ENCODE measurements at places on chromosomes 4 and X.

DNA sequence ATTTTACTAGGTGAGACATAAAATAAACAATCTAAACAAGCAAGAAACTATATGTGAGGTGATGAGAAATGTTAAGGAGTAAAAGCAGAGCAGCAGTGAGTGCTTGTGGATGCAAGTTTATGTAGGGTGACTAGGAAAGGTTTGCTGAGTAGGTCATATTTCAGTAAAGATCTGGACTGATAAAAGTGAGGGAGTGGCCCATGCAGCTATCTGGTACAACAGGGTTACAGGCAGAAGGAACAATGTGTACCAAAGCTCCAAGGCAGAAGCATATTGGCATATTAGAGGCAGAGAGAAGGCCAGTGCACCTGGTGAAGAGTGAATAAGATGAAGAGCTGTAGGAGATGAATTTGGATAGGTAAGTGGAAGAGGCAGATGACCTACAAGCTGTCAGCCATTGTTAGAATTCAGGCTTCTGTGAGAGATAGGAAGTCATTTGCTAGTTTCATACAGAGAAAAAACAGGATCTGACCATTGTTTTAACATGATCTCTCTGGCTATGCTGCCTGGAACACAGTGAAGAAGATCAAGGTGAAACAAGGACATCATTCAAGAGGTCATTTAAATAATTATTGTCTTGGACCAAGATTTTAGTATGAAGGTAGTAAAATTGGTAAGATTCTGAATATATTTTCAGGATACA lies 274.6 kb downstream of the ANKRD50 start:
- no peak for DNase-seq

GRCh38 chr4:108043526-108043925 lies 53.8 kb downstream of the HADH start:
- no peak for DNase-seq

DNA sequence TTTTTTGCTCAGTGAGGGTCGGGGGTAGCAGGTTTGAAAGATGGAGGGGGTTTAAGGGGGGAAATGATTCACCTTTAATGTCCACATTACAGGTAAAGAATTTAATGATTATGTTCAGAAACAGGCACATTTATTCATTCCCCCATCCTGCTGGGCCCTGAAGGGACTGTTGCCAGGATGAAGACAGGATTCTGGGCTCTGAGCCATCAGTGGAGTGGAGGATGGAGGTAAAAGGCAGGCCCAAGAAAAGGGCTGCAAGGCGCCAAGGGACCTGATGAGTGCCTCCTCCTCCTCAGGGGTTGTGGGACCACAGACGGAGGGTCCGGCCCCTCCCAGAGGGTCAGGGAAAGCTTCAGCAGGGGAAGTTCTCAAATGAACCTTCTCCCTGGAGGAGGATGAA lies 40.4 kb upstream of the PROM1 start:
- no peak for DNase-seq

DNA sequence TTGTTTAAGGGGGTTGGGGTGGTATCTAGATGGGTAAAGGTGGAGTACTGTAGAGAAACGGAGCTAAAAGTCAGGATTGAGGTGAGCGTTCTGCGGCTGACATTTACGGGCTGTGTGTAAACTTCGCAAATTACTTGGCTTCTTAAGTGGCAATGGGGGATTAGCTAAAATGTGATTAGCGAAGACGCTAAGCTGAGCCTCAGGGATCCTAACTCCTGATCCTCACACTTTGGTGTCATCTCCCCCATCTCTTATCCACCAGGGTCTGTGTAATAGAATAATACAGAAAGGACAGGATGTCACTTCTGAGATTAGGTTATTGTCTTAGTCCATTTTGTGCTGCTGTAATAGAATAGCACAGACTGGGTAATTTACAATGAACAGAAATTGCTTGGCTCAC lies 10.6 kb upstream of the FAT1 start:
- no peak for DNase-seq

- DNase-seq = no peak
These were observed 219.0 kb downstream of the PALLD start for GRCh38 chr4:168715896-168716295.

- no peak for DNase-seq
These were observed 838 bp upstream of the ABCG2 start for GRCh38 chr4:88159229-88159725.

DNA sequence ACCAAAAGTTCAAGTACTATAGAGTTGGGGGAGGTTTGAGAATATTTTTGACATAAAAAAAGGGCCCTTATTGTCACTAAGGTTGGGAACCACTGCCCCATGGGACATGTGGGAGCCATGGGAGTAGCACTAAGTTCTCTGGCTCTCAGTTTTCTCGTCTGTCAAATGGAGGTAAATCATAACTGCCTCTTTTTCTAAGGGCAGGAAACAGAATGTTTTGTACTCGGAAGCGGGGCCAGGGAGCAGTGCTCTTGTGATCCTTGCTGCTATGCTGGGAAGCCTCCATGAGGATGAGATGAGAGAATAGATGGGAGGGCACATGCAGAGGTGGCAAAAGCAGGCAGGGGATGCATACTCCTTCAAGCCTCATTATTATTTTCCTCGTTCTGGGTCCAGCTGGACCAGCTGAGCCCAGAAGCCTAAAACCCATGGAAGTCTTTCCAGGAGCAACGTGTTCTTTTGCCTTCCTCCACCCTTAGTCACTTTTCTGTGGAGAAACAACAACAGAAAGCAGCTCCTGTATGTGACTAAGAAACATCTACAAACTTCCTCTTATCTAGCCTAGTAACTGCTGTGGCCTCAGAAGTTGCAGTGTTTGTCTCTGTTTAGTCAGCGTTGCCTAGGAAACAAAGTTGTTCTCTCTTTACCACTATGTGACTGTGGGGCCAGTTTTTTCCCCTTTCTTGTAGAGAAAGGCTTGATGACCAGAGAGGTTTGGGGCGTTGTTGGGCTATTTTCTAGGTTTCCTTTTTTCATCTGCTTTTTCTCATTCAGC lies 64.8 kb downstream of the TSC22D3 start:
- peak; percentile 45 for DNase-seq

- no peak for DNase-seq
These were observed 106.5 kb upstream of the STOX2 start for GRCh38 chr4:183798301-183799253.

GRCh38 chr4:166091912-166092510 lies 219.0 kb downstream of the TLL1 start:
- DNase-seq = no peak

DNA sequence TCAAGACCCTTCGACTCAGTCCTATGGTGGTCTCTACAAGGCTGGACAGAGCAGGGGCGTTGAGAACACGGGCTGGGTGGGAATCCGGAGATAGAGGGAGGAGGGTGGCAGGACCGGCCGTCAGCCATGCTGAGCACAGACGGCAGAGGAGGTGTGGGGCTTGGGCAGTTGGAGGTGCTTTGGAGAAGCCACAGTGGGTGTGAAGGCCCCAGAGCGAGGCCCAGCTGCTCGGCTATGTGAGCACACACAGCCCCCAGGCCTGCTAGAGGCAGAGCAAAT lies 4.2 kb downstream of the PDE6B start:
- no peak for DNase-seq

GRCh38 chrX:552496-552895 lies 78.1 kb upstream of the SHOX start:
- no peak for DNase-seq

GRCh38 chrX:142040906-142041305 lies 137.2 kb downstream of the MAGEC1 start:
- DNase-seq = no peak

DNA sequence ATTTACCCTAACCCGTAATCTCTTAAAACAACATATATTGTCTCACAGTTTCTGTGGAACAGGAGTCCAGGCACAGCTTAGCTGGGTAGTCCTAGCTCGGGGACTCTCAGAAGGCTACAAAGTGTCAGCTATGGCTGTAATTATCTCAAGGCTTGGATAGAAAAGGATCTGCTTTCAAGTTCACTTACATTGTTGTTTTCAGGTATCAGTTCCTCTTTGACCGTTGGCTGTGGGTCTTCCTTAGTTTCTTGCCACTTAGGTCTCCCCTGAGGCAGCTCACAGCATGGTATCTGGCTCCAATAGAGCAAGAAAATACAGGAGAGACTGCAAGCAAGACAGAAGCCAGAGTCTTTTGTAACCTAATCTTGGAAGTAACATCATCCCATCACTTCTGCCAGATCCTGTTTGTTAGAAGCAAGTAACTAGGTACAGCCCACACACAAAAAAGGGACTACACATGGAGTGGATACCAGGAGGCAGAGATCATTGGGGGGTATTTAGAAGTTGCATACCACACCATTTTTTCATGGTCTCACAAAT lies 137.0 kb downstream of the MAGEB5 start:
- no peak for DNase-seq

- DNase-seq = no peak
These were observed 105.7 kb upstream of the PTCHD1 start for GRCh38 chrX:23228950-23229448.

DNA sequence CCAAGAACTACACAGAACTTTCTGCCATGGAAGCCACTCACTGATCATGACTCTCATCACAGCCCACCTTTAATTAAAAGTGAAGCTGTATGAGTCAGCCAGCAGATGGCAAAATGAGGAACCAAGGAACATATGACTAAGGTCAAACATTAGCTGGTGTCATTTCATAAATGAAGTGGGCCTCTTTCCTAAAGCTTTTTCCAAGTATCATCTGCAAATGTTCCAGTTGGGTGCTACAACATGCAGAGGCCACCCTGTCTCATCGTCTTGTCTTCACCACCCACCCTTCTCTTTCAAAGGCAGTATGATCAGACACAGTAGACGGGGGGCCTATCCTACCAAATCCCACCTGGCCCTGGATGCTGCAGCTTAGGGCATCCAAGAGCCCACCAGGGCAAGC lies 9.2 kb upstream of the EOLA1 start:
- no peak for DNase-seq

DNA sequence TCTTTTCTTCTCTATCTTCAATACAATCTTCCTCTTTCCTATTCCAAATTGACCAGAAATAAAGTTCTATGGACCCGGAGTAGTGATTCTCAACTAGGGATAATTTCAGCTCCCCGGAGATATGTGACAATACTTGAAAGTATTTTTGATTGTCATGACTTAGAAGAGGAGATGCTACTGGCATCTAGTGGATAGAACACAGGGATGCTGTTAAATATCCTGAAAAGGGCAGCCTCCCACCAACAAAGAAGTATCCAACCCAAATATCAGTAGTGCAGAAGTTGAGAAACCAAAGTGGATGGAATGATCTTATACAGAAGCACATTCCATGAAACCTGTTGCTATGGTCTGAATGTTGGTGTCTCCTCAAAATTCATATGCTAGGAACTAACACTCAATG lies 65.7 kb upstream of the NDST3 start:
- no peak for DNase-seq

GRCh38 chr4:55358668-55359067 lies 12.6 kb downstream of the SRD5A3 start:
- no peak for DNase-seq

GRCh38 chrX:107573016-107573415 lies 55.3 kb upstream of the PRPS1 start:
- no peak for DNase-seq

GRCh38 chr4:38982361-38983095 lies 49.7 kb downstream of the TMEM156 start:
- DNase-seq = no peak

GRCh38 chr4:2673157-2673556 lies 83.0 kb downstream of the TNIP2 start:
- no peak for DNase-seq

DNA sequence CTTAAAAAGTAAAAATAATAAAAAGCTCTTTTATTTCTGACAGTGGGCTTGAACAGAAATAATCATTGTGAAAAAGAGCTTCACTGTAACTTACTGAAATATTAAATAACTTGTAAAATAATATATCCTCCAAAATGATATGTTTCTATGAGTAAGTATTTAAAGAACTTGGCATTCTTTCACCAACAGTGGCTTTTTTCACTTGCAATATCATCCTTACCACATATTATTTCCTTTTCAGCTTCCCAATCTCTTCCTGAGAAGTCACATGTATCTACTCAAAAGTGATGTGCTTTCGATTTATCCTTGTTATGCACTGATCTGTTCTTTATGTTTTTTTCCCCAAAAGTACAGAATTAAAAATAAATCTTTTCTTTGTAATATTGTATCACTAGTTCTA lies 2.2 kb upstream of the PCDH18 start:
- no peak for DNase-seq

DNA sequence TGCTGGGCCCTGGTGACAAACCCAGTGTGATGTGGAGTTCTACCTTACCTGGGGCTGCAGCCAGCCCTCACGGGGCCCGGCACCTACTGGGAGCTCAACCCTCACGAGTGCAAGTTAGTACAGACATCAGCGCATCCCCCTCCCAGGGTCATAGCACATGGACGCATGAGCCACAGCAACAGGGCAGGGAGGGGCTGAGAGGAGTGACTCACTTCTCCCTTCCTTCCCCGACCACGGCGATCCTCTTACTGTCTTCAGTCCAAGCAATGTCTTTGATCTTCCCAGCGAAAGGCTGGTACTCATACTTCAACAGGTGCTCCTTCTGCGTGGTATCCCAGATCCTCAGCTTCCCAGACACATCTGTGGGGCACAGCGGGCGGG lies 17.8 kb downstream of the WDR1 start:
- peak; percentile 47 for DNase-seq
